ENCODE measurements at places on chromosomes 6 and 20.
A peak's percentile ranks its signal among the peaks of the same experiment; 100 is the strongest.

DNA sequence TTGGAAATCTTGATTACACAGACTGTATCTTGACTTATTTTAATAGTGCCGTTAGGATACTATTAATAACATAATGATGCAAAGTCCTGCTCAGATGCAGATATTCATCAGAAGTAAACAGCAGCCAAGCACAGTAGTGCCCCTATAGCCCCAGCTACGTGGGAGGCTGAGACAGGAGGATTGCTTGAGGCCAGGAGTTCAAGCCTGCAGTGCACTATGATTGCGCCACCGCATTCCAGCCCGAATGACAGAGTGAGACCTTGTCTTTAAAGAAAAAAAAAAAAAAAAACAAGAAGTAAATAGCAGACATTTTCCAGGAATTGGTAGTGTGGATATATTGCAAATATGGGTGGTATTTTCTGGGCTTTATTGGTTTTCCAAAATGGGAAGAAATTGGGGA is 61.8 kb downstream of the TULP4 start:
- no peak for DNase-seq

DNA sequence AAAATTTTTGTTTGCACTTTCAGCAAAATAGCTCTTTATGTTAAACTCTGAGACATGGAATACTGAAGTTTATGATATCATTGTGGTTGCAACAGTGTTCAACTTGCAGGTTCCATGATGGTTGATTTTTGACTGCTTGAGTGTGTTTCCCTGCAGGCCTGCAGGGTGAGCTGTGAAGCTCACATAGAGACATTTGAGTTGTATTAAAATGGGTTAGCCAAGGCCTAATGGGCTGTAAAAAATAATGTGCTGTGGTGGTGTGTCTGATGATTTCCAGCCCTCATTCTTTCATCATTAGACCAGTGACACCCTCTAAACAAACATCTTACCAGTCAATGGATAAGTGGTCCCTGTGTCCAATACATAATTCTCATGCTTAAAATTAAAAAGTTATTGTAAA is 321.4 kb downstream of the FARS2 start:
- no peak for DNase-seq

DNA sequence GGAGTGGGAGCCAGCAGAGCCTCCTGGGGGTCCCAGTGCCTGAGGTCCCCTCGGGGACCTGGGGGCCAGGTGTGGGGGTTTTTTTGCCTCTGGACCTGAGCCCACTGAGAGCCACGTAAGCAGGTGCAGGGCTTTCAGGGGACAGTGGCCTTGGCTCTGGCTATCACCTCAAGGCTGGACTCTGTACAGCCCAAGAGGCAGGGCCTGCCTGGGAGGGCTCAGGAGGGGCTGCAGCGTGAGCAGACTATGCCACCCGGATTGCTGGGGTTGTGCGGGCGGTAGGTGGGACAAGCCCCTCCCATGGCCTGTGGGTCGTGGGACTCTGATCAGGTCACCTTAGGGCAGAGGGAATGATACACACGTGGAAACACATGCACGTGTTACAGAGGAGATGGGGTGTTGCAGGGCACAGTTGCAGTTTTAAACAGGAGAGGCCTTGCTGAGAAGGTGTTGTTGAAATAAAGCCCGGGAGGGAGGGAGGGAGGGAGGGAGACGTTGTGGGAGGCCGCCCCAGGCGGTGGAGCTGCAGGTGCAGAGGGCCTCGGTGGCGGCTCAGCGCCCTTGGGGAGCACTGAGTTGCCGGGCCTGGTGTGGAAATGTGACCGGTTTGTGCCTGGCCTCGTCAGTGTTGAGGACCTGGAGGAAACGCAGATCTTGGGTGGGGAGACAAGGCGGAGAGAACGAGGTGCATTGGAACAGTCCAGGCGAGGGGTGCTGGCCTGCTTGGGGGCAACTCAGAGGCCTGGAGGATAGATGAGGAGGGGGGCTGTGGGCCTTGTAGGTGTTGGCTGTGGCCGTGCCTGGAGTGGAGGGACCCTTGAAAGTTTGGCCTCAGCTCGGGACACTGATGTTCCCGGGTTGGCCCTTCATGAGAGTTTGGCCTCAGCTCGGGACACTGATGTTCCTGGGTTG is 2.3 kb downstream of the TCEA2 start:
- DNase-seq, result no peak

- DNase-seq, result peak; percentile 40
These were observed 148.3 kb upstream of the RPS6KA2 start for GRCh38 chr6:166775180-166775922.

GRCh38 chr20:53559816-53560215 is 33.8 kb downstream of the ZNF217 start:
- peak; percentile 8 for DNase-seq

DNA sequence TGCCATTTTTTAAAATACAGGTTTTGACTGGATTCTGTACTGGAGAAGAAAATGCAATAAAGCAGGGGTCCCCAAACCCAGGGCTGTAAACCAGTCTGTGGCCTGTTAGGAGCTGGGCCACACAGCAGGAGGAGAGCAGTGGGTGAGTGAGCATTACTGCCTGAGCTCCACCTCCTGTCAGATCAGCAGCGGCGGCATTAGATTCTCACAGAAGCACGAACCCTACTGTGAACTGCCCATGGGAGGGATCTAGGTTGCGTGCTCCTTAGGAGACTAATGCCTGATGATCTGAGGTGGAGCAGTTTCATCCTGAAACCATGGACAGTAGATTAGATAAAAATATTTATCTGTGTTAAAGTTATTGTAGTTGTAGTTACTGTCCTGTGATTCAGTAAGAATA is 21.1 kb upstream of the FBXO9 start:
- DNase-seq, result no peak

GRCh38 chr20:16158976-16159286 is 414.3 kb downstream of the KIF16B start:
- DNase-seq, result no peak

GRCh38 chr20:47762699-47763268 is 22.5 kb downstream of the SULF2 start:
- DNase-seq, result no peak

- DNase-seq, result no peak
These were observed 750 bp downstream of the MAP7 start for GRCh38 chr6:136549300-136550044.
